Articular chondrocyte of knee joint (primary cell): ENCODE measurements at places on chromosomes 3 and 15. TPM values are rescaled to one million over a fixed set of nuclear protein-coding genes. Genes with fewer than 3 reads are reported as not detected.

The MEIS2 gene
- 13.9 and 15.8 TPM in 2 replicates for total RNA-seq

The TFRC gene
- total RNA-seq = 150 and 152 TPM in 2 replicates

The DNAH12 gene
- 0.13 and 0.43 TPM in 2 replicates for total RNA-seq

The CHRM5 gene
- not detected in 2 replicates for total RNA-seq

The ST3GAL6 gene
- total RNA-seq = 1.3 and 3.9 TPM in 2 replicates

The SERINC4 gene
- total RNA-seq = 0.13 TPM in 1 of 2 replicates, not detected in the other

The CSNK1G1 gene
- 23.0 and 41.2 TPM in 2 replicates for total RNA-seq
